ENCODE measurements at places on chromosomes 5 and 9.

DNA sequence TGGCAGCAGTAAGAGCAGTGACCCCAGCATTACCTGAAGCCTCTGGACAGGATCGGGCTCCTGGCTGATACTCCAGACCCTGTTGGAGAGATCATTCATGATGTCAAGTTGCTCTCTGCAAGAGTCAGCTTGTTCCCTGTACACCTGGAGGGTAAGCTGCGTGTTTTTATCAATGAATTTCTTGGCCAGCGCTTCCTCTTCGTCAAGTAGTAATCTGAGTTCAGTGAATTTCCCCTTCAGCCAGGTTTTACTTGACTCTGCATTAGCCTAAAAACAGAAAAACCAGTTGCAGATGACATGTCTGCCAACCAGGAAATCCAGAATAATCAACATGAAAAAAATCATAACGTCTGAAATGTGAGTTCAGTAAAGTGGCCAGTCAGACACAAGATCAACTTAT, 19.1 kb downstream of the TRIM14 start:
- no peak for DNase-seq

DNA sequence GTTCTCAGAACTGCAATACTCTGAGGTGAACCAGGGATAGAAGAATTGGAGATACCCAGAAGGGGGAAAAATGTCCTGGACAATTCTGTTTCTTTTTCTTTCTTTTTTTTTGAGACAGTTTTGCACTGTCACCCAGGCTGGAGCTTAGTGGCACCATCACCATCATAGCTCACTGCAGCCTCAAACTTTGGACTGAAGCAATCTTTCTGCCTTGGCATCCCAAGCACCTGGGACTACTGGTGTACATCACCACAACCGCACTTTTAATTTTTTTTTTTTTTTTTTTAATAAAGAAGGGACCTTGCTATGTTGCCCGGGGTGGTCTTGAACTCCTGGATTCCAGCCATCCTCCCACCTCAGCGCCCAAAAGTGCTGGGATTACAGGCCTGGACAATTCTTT, 1.9 kb downstream of the EMB start:
- DNase-seq: no peak

GRCh38 chr5:153523211-153523610, 32.7 kb downstream of the GRIA1 start:
- no peak for DNase-seq

GRCh38 chr9:1298046-1298445, 247.9 kb downstream of the DMRT2 start:
- DNase-seq: no peak

DNA sequence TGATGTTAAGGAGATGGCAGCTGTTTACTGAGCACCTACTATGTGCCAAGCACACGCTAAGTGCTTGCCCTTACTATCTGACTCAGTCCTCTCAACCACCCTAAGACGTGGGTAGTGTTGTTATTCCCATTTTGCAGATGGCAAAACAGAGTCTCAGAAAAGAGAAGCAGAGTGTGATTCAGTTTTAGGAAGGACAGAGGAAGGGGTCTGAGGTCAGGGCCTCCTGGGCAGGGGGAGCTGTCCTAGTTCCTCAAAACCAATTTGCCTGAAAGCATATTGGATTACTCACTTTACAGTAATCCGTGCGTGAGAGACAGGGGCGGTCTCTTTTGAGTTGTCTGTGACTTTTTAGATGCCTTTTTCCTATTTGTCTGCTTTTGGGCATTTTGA, 23.2 kb downstream of the DNM1 start:
- no peak for DNase-seq

GRCh38 chr9:1048231-1048619, 1.9 kb upstream of the DMRT2 start:
- DNase-seq: no peak

GRCh38 chr9:22033012-22033630, 24.0 kb upstream of the CDKN2B start:
- DNase-seq: no peak

GRCh38 chr9:89454498-89455355, 43.2 kb downstream of the SEMA4D start:
- no peak for DNase-seq

DNA sequence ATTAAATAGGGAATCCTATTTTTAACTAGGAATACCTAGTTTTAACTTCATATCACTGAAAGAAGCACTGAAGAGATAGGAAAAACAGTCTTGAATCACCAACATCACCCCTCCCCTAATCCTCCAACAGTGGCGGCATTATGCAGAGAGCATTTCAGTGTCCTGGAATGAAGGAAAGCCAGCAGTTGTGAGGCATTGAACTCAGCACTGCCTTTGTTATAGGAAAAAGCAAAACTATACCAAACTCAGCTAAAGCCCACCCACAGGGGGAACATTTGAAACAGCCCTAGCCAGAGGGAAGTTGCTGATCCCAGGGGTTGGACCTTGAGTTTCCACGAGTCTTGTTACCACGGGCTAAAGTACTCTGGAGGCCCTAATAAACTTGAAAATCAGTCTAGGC, 310.6 kb upstream of the EDIL3 start:
- no peak for DNase-seq

DNA sequence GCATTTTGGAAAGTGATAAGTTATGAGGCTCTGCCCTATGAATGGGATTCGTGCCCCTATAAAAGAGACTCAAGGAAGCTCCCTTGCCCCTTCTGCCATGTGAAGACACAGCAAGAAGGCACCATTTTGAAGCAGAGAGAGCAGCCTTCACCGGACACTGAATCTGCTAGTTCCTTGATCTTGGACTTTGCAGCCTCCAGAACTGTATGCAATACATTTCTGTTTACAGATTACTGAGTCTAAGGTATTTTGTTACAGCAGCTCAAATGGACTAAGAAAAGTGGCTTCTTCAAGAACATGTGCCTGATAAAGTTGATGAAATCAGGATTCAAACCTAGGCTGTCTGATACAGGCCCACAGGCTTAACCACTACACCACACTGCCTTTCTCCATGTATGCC, 131.6 kb upstream of the MAP3K1 start:
- DNase-seq: no peak

DNA sequence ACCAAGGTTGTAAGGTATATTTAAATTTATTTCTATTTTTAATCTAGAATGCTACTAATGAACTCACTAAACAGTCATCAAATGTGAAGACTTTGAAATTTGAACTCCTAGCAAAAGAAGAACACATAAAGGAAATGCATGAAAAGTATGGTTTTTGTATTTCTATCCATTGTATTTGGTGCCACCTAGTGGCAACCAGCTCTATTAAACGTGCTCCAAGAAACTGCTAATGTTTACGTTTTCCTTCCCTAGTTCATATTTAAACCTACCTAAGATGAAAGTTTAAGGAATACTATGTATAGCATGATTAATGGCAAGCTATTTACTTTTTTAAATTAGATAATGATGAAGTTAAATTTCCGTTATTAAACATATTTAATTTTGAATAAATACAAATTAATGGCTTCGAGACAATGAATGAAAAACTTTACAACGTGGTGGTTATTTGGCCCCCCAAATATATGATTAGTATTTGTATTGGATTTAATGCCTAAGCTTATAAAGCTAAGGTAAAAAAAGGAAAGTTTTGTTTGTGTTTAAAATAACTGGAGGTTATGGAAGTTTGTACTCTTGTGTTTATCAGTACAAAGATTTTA, 115.9 kb upstream of the SH3GL2 start:
- DNase-seq: peak; percentile 13

DNA sequence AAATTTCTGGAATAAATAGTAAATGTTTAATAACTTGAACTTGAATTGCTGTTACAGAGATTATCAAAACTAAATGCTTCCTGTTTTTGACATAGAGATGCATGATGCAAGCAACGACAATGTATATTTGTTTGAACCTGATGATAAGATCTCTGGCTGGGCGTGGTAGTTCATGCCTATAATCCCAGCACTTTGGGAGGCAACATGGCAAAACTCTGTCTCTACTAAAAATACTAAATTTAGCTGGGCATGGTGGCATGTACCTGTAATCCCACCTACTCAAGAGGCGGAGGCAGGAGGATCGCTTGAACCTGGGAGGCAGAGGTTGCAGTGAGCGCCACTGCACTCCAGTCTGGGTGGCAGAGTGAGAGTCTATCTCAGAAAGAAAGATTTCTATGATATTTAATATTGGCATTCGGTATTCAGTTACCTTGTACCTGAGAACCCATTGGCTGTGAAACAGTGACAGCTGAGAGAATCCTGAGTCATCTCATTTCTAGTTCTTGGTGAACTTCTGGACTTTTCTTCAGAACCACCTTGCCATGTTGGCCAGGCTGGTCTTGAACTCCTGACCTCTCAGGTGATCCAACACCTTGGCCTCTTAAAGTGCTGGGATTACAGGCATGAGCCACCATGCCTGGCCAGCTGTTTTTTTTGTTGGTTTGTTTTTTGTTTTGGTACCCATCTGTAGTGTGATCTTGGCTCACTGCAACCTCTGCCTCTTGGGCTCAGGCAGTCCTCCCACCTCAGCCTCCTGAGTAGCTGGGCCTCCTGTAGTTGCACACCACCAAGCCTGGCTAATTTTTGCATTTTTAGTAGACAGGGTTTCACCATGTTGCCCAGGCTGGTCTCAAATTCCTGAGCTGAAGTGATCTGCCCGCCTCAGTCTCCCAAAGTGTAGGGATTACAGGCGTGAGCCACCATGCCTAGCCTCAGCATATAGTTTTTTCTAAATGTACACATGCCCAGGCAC, 10.0 kb upstream of the FGF18 start:
- no peak for DNase-seq

DNA sequence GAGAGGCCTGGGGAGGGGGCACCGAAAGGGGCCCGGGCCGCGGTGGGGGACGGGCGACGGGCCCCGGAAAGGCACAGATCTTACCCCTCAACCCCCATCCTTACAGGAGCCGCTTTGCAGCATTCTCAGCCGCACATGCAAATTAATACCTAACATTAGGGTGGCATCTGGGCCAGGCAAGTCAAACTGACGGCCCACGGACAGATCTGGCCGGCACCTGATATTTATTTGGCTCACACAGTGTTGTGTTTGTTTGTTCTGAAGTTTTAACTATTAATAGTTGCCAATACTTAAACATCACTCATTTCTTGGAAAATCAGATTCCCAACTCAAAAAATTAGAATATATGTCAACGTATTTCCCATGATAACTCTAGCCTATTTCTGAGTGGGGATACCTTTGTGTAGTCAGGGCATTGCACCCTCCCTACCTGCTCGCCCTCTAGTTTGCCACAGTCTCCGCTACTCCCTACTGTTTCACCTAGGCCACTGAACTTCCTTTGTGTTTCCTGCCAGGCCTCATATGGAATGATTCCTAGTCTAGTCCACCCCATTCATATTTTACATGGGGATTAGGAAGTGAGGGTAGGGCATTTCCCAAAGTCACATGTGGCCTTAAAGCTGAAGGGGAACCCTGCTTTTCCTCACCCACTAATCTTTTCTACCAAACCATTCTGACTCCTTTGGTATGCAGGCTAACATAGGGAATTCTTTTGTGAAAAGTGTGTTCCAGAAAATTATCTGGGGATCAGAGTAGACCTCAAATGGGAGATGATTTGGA, 71.9 kb upstream of the LARP1 start:
- DNase-seq: no peak

GRCh38 chr9:134707731-134708671, 66.4 kb downstream of the COL5A1 start:
- no peak for DNase-seq

GRCh38 chr5:15027764-15028163, 156.2 kb upstream of the ANKH start:
- no peak for DNase-seq

DNA sequence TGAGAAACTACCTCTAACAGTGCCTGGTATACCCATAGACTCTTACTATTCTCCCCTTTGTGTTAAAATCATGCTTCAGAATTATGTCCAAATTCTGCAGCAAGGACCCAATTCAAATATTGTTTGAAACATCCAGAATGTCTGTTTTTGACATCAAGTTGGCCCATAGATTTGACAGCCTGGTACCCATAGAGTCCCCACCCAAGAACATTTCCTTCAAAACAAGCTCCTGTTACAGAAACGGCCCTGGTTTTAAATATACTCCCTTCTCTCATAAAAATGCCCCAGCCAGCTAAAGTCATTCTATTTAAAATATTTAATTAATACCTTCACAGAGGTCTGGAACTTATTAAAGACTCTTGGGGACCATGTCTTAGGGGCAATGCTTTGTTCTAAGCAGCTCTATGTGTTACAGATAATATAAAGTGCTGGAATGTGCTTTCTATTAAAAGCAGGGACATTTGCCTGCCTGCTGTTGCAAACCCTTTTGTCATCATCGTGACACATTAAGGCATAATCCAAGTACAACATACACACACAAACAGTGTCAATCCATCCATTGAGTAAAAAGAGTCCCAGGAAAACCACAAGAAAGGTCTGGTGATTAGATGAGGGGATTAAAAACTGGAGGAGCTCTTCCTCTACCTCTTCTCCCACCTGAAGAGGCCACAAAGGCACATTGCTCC, 321.7 kb downstream of the MLLT3 start:
- no peak for DNase-seq

- no peak for DNase-seq
These were observed 32.7 kb downstream of the FAM13B start for GRCh38 chr5:138000102-138000723.

- no peak for DNase-seq
These were observed 369.7 kb downstream of the LRRC70 start for GRCh38 chr5:62948301-62948700.

DNA sequence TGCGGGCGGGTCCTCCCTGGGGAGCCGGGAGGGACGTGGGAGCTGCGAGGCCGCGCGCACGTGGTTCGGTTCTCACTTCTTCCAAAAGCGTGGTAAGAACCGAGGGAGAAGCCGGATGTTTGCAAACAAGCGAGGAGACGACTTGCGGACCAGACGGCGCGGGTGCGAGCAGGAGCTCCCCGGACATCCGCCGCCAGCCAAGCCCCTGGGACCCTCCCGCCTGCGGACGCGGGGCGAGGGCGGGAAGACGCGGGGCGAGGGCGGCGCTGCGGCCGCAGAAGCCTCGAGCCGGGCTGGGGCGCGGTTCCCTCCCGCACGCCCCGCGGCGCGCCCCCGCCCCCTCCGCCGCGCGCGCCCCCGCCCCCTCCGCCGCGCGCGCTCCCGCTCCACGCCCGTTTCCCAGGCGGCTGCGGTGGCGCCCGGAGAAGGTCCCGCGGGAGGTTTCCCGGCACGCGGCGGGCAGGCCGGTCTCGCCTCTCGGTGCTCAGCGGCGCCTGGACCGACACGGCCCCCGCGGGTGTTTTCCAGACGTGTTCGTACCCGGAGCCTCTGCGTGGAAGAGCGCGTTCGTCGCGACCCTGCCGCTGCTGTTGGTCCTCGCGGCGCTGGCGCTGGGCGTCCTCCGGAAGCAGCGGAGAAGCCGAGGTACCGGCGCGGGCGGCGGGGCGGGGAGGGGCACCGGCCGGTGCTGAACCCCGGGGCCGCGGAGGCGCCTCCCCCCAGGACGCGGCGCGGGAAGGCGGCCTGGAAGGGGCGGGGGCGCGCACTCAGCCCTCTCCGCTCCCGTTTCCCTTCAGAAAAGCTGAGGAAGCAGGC, 12.8 kb downstream of the BTNL9 start:
- DNase-seq: no peak

GRCh38 chr5:39256477-39257235, 37.3 kb upstream of the FYB1 start:
- DNase-seq: peak; percentile 20
